Left renal cortex interstitium (tissue), 4 donors: ENCODE measurements at places on chromosomes 12 and 14.

- no peak for DNase-seq
Measured at GRCh38 chr12:94507455-94507854, 47.8 kb upstream of the CEP83 start.

DNA sequence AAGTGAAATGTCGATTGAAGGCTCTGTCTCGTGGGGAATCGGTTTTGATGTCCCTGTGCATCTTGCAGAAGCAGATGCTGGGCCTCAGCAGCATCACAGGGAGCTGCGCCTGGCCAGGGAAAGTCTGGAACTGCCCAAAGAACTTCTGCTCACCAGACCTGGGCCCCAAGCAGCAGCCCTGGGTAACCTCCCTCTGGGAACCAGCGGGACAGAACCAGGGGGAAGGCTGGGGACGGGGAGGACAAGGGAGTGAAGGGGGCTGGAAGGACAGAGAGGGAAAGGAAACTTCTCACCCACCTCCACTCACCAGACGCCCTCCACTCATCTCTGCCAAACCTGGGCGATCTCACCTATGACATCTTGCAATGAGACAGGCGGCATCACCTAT, 26.8 kb upstream of the C14orf180 start:
- DNase-seq: no peak

GRCh38 chr12:124296295-124296915, 1.5 kb downstream of the RFLNA start:
- DNase-seq: no peak

GRCh38 chr14:90204516-90204915, 51.8 kb upstream of the PSMC1 start:
- DNase-seq: no peak
